ENCODE measurements at places on chromosomes 13 and 19. TPM values are rescaled to one million over a fixed set of nuclear protein-coding genes. Genes with fewer than 3 reads are reported as not detected.

The ZNF99 gene
- total RNA-seq: not detected

The OVOL3 gene
- not detected for total RNA-seq

The NLRP9 gene
- total RNA-seq: not detected

The ZNF541 gene
- total RNA-seq: 0.28 TPM

The KPTN gene
- total RNA-seq: 4.1 TPM

The FBXL12 gene
- 16.5 TPM for total RNA-seq

The ADM5 gene
- total RNA-seq: 0.28 TPM

The GARIN5B gene
- total RNA-seq: not detected
